ENCODE measurements at places on chromosomes 2 and 18.

DNA sequence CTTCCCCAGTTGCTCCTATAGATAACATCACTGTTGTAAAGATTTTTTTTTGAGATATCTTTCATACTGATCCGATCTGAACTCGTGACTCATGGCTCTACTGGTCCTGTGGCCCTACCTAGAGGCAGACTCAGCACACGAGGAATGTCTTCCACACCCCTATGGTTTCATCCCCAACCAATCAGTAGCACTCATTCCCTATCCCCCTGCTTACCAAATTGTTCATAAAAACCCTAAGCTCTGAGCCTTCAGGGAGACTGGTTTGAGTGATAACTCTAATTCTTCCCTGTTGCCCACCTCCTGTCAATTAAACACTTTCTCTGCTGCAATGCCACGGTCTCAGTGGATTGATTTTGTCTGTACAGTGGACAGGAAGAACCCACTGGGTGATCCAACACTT lies 4.2 kb upstream of the SAP130 start:
- no peak for DNase-seq

DNA sequence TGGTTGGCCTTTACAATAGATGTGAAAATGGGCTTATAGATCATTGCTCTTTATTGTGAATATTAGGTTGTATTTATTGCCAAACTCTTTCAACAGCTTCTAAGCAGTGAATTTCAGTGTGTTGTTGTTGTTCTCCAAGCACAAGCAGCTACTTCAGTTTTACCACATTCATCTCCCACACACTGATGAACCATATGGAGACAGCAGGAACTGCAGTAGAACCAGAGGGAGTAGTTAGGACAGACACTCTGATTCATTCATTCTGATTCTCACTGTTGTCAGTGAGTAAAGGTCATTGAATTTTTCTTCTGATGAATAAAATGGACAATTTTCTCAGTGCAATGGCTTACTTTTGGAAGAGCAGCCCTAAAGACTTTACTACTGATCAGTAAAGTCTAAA lies 40.2 kb downstream of the CCDC74A start:
- no peak for DNase-seq

- DNase-seq: no peak
Observed at GRCh38 chr2:189791338-189792042, 7.2 kb downstream of the PMS1 start.

DNA sequence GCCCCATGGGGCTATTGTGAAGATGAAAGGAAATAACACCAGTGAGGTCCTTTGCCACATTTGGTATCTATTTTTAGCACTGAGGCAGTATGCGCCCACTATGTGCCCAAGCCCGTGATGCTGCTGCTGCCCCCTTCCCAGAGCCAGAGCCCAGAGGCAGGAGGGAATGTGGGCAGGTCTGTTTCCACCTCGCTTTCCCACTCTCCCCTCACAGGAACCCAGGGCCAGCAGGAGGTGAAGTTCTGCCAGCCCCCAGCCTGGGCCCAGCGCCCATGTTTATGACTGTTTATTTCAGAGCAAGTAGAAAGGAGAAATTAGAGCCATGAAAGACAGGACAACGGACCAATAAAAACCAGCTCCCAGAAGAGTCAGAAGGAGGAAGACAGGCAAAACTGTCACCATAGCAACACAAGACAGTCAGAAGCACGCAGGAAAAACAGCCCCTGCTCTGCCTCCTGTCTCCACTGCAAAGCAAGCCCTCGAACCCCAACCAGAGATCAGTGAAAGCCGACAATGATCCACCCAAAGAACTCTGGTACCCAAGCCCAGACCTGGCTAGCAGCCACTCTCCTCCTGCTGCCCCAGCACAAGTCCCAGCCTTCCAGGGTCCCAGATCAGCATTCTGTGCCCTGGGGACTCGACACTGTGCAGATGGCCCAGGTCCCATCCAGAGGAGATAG lies 1.4 kb downstream of the CYRIA start:
- DNase-seq: peak; percentile 13

GRCh38 chr2:191693778-191694177 lies 15.8 kb downstream of the NABP1 start:
- DNase-seq: no peak

DNA sequence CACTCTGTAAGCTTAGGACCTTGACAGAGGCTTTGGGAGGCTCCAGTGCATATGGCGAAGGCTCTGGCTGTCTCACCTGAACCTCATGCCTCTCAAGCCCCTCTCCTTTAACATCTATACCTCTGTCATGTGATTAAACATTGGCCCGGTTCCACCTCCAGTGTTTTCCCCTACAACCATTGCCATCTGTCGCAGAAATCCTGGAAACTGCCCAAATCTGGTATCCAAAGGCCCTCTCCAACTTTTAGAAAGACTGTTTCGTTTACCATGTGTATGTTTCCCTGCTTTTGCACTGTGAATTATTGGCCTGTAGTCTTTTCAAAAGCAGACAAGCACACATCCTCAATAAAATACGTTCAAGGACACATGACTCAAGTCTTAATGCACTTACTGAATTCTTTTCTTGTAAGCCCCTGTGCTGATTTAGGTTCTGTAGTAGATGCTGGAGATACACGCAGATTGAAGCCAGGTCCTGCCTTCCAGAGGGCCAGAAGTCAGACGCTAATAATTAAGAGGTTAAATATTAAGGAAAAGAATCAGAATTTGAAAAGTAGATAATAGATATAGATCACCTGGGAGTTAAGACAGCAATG lies 386.4 kb upstream of the SLC14A2 start:
- DNase-seq: peak; percentile 59

- no peak for DNase-seq
Observed at GRCh38 chr18:5237083-5237722, 40.1 kb upstream of the AKAIN1 start.

GRCh38 chr2:9699139-9700108 lies 68.6 kb upstream of the YWHAQ start:
- DNase-seq: no peak

DNA sequence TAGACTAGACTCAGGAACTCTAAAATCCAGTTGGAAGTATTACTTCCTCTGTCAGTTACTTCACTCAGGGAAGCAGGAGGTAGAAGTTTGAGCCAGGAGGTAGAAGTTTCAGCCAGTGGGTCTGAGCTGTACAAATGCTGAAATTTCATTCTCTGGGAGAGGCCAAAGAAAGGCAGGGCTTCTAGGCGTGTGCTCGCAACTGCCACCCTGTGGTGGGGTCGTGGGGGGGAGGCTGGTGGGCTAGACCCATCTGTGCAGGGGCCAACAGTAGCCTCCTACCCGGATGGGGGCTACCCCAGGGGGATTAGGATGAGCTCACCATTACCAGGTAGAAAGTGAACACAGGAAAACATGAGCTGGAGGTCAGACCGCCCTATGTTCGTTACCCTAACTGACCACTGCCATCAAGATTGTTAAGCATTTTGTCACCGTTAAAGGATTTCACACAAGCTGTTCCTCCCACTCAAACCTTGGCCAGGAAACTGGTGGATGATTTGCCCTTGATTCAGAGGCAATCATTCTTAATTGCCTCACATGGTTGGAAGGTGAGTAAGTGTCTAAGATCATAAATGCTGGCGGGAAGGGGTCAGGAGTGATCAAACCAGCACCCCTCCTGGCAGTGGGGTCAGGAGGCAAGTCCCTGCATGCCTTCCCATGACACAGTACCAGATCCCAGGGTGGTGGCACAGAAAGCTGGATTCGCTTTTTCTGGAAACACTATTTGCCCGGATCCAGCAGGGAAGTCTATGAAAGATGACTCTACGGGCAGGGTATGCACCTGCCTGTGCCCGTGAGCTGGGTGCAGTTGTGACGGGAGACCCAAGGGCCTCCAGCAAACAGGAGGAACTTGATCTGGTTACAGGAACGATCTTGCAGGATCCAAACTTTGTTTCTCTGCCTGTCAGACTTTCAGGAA lies 5.2 kb upstream of the FHL2 start:
- DNase-seq: no peak

GRCh38 chr2:56741601-56742102 lies 557.9 kb downstream of the CCDC85A start:
- DNase-seq: no peak

Measured in NCI-H1092 treated with DMSO at 0.1 percent for 48 hours (cell line).